Naive thymus-derived CD8-positive, alpha-beta T cell (primary cell): ENCODE measurements at places on chromosomes 13 and 19.

DNA sequence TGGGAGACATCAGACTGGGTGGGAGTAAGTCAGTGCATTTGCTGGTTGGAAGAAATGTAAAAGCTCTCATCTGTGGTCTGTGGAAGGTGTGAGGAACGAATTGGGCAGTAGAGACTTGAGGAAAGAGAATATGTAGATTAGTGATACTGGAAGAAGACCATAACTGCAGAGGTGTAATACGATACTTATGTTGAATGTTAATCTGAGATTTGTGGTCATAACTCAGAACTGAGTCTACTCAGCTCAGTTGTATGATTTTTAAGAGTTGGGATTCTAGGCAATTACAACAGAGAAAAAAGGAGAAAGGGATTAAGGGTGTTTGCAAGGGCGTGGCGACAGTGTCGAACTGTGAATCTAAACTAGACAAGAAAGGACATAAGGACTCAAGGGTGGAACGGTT, 3.2 kb upstream of the IL17D start:
- no peak overlapping the region for H3K27ac ChIP-seq
- H3K4me1 ChIP-seq = peaks cover 17% of the 10 kb centered on the region
- no peak for DNase-seq

DNA sequence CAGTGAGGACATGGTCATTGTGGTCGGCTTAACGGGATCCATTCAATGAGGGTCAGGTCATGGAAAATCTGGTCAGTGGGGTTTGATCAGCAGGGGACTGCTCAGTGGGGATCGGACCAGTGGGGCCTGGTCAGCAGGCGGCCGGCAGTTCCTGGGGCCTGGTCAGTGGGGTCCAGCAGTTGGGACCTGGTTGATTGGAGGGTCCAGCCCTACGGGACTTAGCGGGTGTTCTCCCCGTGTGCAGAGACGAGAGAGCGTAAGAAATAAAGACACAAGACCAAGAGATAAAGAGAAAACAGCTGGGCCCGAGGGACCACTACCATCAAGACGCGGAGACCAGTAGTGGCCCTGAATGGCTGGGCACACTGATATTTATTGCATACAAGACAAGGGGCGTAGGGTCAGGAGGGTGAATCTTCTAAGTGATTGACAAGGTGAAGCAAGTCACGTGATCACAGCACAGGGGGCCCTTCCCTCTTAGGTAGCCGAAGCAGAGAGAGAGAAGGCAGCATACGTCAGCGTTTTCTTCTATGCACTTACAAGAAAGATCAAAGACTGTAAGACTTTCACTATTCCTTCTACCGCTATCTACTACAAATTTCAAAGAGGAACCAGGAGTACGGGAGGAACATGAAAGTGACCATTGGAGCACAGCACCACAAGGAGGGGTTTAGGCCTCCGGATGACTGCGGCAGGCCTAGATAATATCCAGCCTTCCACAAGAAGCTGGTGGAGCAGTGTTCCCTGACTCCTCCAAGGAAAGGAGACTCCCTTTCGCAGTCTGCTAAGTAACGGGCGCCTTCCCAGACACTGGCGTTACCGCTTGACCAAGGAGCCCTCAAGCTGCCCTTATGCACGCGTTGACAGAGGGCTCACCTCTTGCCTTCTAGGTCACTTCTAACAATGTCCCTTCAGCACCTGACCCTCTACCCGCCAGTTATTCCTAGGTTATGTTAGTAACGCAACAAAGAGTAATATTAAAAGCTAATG, 62.1 kb upstream of the TPM4 start:
- H3K4me3 ChIP-seq = no peak overlapping the region
- peaks cover 2% of the 10 kb centered on the region for H3K4me1 ChIP-seq
- no peaks in the 10 kb centered on the region for H3K27me3 ChIP-seq
- H3K36me3 ChIP-seq = no peaks in the 10 kb centered on the region
- H3K27ac ChIP-seq = no peak overlapping the region

DNA sequence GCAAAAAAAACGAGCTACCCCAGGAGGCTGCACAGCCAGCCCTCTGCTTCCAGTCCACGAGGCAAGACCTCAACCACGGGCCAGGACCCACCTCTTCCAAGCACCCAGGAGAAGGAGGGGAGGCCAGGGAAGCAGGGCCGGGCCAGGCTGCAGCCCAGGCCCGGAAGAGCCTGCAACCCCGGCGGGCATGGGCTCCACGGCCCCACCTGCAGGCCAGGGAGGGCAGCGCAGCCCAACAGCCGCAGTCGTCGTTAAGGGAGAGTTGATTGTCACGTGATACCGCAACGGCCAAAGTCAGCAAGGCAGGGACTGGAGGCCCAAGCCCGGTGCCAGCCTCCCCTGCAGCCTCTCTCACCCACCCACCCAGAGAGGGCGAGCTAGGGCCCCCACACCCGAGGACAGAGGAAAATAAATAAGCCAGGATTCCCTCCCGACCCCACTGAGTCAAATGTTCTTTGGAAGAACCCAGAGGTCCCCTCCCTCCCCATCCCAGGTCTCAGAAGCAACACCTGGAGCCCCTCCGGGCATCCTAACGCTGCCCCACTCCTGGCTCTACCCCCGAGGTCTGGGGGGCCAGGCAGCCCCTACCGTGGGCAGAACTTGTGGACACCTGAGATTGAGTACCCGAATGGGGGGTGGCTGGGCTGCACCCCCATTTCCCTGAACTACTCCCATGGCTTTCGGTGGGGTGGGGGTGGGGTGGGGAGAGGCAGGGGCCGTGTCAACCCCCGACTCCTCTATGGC, 5.2 kb upstream of the REXO1 start:
- H3K4me1 ChIP-seq = peaks cover 57% of the 10 kb centered on the region
- H3K4me3 ChIP-seq = peak overlapping the region; percentile 74
- H3K27ac ChIP-seq = peak overlapping the region; percentile 92
- no peaks in the 10 kb centered on the region for H3K27me3 ChIP-seq

- H3K4me1 ChIP-seq = peaks cover 51% of the 10 kb centered on the region
- H3K36me3 ChIP-seq = peaks cover 4% of the 10 kb centered on the region
- peak; percentile 21 for DNase-seq
- H3K4me3 ChIP-seq = peak overlapping the region; percentile 96
- peak overlapping the region; percentile 91 for H3K27ac ChIP-seq
- H3K27me3 ChIP-seq = no peaks in the 10 kb centered on the region
These were observed 2.0 kb downstream of the ELF1 start for GRCh38 chr13:41017159-41017558.

DNA sequence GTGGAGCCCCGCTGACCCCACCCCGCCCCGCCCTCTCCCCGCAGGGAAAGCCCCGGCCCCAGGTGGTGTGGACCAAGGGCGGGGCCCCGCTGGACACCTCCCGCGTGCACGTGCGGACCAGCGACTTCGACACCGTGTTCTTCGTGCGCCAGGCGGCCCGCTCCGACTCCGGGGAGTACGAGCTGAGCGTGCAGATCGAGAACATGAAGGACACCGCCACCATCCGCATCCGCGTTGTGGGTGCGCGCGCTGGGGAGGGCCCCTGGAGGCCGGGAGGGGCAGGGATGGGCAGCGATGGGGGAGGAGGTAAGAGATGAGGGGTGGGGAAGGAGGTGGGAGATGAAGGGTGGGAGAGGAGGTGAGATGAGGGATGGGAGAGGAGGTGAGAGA, 17.2 kb upstream of the EMC10 start:
- DNase-seq = no peak
- peaks cover 41% of the 10 kb centered on the region for H3K27me3 ChIP-seq
- no peak overlapping the region for H3K4me3 ChIP-seq

DNA sequence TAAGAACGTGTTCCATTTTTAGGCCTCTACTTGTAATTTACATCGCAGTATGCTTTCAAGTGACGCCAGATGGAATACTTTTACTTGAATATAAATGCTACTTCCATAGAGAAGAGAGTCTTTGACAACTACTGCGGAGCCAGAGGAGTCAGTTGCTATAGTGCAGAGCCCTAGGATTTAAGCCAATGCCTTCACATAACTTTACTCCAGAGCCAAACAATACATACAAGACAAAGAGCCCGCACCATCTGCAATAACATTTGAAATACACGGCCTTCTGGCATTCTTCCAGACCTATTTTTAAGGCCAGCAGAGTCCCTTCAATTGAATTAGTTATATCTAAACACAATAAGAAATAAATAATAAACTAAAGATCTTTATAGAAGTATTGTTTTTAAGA, 59.4 kb downstream of the XPO4 start:
- H3K27me3 ChIP-seq = no peaks in the 10 kb centered on the region
- H3K4me3 ChIP-seq = no peak overlapping the region
- no peak for DNase-seq
- no peak overlapping the region for H3K27ac ChIP-seq

DNA sequence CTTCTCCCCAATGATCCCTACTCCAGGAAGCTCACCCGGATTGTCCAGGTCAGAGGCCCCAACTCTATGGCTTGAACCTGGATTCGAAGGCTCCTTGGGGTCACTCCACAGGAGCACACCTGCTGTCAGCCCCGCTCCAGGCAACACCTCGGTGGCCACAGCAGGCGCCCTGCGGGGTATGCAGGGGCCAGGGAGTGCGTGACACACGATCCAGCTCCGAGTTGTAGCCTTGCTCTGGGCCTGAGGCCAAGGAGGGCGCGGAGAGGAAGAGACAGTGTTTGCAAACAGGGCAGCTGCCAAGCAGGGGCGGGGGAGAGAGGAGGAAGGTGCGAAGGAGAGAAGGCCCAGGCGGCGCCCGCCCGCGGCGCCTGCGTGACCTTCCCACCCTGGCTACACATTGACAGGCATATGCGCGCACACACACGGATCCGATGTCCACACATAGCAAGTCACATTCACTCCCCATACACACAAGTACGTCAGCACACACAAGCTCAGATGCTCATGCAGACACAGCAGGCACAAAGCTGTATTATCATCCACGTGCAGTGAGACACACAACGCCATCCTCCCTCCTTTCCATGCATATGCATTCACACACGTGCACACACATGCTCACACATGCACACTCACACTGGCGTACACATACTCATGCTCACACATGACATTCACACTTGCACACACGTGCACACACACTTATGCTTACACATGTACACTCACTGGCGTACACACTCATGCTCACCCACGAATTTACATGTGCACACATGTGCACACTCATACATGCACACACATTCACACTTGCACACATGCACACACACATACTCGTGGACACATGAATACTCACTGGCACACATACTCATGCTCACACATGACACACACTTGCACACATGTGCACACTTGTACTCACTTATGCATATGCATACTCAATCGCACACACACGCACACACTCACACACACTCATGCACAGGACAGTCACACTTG, 10.4 kb downstream of the SBK2 start:
- H3K27ac ChIP-seq = no peak overlapping the region
- no peak for DNase-seq
- peaks cover 2% of the 10 kb centered on the region for H3K27me3 ChIP-seq
- no peak overlapping the region for H3K4me3 ChIP-seq

- no peaks in the 10 kb centered on the region for H3K4me1 ChIP-seq
- no peaks in the 10 kb centered on the region for H3K36me3 ChIP-seq
- peaks cover 39% of the 10 kb centered on the region for H3K27me3 ChIP-seq
- H3K27ac ChIP-seq = no peak overlapping the region
- H3K4me3 ChIP-seq = no peak overlapping the region
These were observed 9.7 kb downstream of the SIGLEC6 start for GRCh38 chr19:51521781-51522180.
